ENCODE measurements at places on chromosomes 7 and 10. TPM values are rescaled to one million over a fixed set of nuclear protein-coding genes. Genes with fewer than 3 reads are reported as not detected.
A peak's percentile ranks its signal among the peaks of the same experiment; 100 is the strongest.

GRCh38 chr7:66696774-66697191 lies 43.8 kb upstream of the RABGEF1 start:
- no peak for DNase-seq

- DNase-seq = no peak
Observed at GRCh38 chr10:77618117-77618516, 19.5 kb downstream of the KCNMA1 start.

DNA sequence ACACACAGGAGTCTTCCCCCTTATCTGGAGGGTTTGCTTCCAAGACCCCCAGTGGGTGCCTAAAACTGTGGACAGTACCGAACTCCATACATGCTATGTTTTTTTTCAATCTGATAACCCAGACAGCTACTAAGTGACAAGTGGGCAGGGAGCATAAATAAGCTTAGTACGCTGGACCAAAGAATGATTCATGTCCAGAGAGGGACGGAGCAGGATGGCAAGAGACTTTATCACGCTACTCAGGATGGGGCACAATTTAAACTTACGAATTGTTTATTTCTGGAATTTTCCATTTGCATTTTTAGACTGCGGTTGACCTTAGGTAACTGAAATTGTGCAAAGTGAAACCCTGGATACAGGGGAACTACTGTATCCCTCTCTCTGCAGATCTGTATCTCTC lies 410.0 kb upstream of the MKI67 start:
- DNase-seq = no peak

DNA sequence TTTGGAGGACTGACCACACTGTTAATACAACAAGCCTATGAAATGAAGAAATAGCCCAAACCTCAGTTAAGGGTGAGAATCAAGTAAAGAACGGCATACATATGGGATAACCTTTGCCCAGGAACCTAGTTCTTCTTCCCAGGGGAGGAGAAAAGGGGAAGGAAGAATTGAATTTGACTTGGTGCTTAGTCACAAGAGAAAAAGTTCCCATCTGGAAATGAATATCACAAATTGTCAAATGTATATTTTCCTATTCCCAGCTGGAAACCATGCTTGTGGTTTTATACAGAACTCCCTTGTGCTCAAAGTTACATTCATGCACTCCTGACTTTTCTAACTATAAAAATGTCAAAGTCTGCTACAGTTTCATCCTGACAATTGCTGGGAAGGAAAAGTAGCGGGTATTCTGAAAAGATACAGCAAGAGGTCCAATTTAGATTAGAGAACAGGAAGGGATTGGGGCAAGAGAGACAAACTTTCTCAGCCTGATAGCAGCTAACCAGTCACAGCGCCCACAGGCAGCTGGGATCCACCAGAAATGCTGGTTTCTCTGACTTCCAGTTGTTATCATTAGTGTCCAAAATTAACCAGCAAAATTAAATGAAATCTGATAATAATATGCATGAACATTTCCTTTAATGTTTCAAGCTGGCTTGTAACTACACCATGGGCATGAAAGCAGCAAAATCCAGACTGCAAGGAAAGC lies 18.6 kb upstream of the GSAP start:
- no peak for DNase-seq

Gene NKX2-3
- not detected for total RNA-seq

- no peak for DNase-seq
Observed at GRCh38 chr10:86336341-86336740, 30.3 kb downstream of the GRID1 start.

- no peak for DNase-seq
Observed at GRCh38 chr7:43844257-43844656, 25.1 kb downstream of the MRPS24 start.

Gene NPC1L1
- not detected for total RNA-seq

DNA sequence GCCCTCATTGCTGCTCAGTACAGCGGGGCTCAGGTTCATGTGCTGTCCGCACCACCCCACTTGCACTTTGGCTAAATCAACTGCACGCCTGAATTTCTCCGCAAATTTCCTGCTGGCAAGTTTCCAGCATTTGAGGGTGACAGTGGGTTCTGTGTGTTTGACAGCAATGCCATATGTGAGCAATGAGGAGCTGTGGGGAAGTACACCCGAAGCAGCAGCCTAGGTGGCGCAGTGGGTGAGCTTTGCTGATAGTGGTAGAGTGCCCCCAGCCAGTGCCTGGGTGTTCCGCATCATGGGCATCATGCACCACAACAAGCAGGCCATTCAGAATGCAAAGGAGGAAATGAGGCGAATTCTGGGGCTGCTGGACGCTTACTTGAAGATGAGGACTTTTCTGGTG lies 103.9 kb upstream of the POT1 start:
- no peak for DNase-seq

Gene NPFFR1
- total RNA-seq = not detected

Gene PIP
- total RNA-seq = not detected

GRCh38 chr10:85193796-85194195 lies 865.4 kb downstream of the CCSER2 start:
- no peak for DNase-seq

Gene CADPS2
- not detected for total RNA-seq

Gene SLC13A1
- not detected for total RNA-seq

DNA sequence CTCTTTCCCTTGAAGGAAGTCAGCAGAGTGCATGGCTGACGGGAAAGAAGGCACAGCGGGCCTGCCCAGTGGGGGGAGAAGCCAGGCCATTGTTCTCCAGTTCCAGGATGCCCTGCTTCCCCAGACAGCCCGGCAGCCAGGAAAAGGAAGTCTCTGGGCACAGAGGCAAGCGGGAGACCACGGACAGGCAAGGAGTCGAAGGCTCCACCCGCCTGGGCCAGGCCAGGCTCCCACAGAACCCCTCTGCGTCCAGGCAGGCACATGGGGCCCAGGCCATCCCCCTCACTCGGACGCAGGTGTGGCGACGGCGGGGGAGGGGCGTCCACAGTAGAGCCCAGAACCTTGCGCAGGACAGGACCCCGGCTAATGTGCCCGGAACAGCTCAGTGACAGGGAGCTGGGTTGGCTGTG lies 8.7 kb downstream of the GPR146 start:
- DNase-seq = no peak

DNA sequence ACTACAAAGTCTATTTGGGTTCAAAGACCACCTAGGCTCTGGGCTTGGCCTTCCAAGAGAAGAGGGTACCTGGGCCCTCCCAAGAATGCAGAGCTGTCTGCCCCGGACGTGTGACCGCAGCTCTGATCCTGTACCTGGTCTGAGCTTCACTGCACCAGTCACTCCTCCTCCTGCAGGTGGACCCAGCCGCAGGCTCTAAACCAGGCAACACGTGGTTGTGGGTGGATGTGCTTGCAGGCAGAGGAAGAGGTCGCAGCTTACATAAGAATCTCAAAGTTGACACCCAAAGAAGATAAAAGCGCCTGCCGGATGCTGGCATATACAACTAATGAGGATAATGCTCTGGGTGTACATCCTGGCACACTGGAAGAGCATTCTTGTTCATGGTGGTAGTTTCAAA lies 9.4 kb upstream of the PFKP start:
- no peak for DNase-seq

- no peak for DNase-seq
Observed at GRCh38 chr7:36916116-36916515, 191.8 kb upstream of the AOAH start.

- no peak for DNase-seq
Observed at GRCh38 chr10:23966504-23967051, 242.4 kb upstream of the KIAA1217 start.

Gene BICC1
- total RNA-seq = not detected

Gene DBNL
- 106 TPM for total RNA-seq

GRCh38 chr7:28224172-28224571 lies 43.6 kb upstream of the JAZF1 start:
- DNase-seq = no peak

GRCh38 chr10:86960863-86961434 lies 2.5 kb downstream of the SNCG start:
- DNase-seq = peak; percentile 1

- DNase-seq = peak; percentile 68
Observed at GRCh38 chr10:22629852-22630233, 84.5 kb downstream of the PIP4K2A start.

Gene NKX6-2
- not detected for total RNA-seq

DNA sequence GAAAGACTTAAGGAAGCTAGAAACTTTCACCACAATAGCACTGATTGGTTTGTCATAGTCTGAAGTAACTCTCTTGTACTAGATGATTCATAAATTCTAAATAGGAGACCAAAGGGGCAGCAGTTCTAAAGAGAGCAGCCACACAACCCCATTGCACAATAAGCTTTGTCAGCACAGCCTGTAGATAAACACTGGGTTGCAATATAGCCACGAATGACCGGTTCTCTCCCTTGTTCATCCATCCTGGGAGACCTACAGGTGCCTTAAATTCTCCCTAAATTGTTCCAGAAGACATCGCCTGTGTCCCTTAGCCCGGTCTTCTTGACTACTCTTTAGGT lies 167.0 kb downstream of the SNX13 start:
- DNase-seq = no peak

GRCh38 chr7:55427800-55428199 lies 62.7 kb downstream of the LANCL2 start:
- DNase-seq = no peak

GRCh38 chr10:10959666-10960065 lies 58.0 kb upstream of the CELF2 start:
- DNase-seq = no peak

GRCh38 chr10:9209105-9209798 lies 1154.8 kb downstream of the GATA3 start:
- peak; percentile 85 for DNase-seq

- no peak for DNase-seq
Observed at GRCh38 chr10:73338801-73339368, 19.8 kb downstream of the CFAP70 start.

DNA sequence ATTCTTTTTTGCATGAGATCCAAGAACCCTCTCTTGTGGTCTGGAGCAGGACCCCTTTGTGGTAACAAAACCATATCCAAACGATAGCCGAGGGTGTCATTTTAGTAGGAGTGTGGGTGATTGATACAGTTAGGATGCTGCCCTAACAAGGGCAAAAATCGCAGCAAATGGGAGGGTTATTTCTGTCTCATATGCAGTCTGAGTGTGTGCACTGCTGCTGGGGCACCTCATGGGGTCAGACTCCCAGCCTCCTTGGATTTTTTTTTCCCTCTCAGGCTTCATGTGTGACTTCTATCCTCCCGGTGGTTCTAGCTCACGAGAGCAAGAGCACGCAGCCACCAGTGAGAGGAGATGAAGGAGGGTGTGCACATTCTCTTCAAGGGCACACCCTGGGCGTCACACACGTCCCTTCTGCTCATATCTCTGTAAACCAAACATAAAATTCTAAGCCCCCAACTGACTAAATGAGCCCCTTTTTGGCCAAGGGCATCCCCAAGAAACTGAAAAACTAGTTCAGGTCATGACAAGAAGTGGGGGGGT lies 28.6 kb upstream of the IL15RA start:
- no peak for DNase-seq

- DNase-seq = no peak
Observed at GRCh38 chr10:27433976-27434375, 70.1 kb upstream of the RAB18 start.

DNA sequence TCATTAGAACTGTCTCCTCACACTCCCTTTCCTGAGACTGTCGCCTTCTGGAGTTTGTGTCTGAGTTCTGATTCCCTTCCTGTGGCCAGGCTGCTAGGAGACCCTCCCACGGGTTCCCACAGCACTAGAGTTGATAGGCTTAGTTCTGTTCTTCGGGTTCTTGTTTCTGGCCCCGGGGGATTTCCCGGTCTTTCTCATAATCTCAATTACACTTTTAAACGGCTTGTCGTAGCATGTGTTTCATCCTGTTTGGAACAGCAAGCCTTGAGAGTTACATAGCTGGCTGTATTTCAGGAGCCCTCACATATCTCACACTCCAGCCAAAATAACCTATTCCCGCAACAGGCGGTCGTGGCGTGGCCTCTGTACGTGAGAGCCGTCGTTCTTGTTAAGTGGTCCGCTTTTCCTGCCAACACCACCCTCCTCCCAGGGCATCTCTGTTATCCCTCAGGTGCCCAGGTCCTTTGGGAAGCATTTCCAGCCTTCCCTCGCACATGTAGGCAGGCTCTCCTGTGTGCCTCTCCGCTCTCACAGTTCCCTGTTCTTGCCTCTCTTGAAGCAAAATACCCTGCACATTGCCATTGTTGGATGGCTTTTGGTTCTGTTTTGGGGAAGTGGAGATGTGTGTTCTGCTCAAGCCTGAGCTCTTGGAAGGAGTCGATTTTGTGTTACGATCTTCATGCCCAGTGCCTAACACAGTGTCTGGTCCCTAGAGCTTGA lies 46.0 kb downstream of the CDC123 start:
- DNase-seq = peak; percentile 85

DNA sequence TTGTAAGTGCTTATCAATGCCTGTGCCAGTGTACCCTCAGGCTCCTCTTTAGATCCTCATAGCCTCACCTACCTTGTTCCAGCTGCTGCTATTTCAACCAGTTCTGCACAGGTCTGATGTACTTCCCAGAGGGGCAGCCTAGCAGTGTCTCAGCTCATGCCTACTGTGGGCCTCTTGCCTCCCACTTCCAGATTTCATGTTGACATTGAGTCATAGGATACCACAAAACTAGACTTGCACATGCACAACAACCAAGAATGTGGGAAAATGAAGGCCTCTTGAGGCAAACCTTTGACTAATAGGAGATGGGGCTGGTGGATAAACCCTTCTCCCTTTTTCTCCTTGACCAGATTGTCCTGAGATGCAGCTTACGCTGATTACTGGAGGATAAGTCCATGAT lies 31.0 kb downstream of the PON3 start:
- DNase-seq = no peak

GRCh38 chr7:25543210-25543609 lies 314.9 kb upstream of the NPVF start:
- no peak for DNase-seq

DNA sequence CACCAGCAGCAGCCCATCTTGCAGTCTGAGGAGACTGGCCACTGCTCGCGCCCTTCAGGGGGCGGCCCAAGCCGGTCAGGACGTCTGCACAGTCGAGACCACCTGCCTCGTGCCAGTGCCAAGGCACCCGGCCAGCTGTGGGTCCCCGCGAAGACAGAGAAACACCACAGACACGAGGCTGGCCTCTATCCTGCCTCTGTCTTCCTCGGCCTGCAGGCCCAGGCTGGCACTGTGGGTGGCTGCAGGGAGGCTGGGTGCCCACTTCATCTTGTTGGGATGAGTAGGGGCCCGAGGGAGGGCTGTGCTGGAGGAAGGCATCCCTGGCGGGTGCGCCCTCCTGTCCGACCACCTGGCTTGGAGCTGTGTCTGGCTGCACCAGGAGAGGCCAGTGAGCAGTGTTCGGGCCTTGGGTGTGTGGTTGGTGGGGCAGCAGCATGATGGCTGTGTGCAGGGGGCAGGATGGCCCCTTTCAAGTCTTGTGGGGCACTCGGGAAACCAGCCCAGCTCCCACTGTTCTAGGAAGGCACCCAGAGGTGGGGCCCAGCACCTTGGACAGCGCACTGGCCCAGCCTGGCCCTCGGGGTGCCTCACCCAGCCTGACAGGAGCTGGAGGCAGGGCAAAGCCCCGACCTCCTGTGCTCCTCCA lies 7.3 kb downstream of the DPYSL4 start:
- DNase-seq = peak; percentile 52

- DNase-seq = no peak
Observed at GRCh38 chr7:146319629-146320028, 203.0 kb downstream of the CNTNAP2 start.

GRCh38 chr7:133828906-133829305 lies 298.2 kb upstream of the LRGUK start:
- DNase-seq = no peak

- DNase-seq = no peak
Observed at GRCh38 chr10:43258211-43258561, 8.7 kb downstream of the RASGEF1A start.

GRCh38 chr7:77473229-77474005 lies 57.3 kb upstream of the GSAP start:
- no peak for DNase-seq

Gene ADO
- 23.2 TPM for total RNA-seq

Measured in activated CD4-positive, alpha-beta T cell treated with anti-CD3 and anti-CD28 coated beads for 36 hours (primary cell).